ENCODE measurements at places on chromosomes 7 and 10.
A peak's percentile ranks its signal among the peaks of the same experiment; 100 is the strongest.

DNA sequence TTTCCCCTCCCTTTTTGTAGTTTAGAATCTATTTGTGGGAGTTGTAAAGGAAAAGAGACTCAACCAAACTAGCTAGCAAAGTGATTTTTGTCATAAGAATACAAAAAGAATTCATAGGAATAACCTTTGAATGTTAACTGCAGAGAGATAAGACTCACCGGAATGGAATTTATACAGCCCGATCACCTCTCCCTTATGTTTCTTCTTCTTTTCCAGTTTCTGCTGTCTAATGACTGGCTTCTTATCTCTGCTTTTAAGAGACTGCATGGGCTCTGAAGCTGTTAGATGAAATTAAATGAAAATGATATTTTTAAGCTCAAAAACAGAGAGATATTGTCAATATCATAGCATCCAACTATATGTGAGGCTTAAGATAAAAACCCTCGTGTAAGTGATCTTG, 1095.9 kb downstream of the REEP3 start:
- DNase-seq: no peak

DNA sequence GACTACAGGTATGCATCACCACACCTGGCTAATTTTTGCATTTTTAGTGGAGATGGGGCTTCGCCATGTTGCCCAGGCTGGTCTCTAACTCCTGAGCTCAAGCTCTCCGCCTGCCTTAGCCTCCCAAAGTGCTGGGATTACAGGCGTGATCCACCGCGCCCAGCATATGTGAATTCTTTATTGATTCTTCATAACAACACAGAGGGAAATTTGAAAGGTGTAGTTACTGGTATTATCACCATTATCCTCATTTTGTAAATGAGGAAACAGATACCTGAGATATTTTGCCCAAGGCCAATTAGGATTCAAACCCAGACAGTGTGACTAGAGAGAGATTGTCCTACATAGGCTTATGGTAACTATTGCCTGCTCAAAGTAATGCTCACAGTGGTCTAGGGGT, 22.6 kb downstream of the TCF7L2 start:
- no peak for DNase-seq

DNA sequence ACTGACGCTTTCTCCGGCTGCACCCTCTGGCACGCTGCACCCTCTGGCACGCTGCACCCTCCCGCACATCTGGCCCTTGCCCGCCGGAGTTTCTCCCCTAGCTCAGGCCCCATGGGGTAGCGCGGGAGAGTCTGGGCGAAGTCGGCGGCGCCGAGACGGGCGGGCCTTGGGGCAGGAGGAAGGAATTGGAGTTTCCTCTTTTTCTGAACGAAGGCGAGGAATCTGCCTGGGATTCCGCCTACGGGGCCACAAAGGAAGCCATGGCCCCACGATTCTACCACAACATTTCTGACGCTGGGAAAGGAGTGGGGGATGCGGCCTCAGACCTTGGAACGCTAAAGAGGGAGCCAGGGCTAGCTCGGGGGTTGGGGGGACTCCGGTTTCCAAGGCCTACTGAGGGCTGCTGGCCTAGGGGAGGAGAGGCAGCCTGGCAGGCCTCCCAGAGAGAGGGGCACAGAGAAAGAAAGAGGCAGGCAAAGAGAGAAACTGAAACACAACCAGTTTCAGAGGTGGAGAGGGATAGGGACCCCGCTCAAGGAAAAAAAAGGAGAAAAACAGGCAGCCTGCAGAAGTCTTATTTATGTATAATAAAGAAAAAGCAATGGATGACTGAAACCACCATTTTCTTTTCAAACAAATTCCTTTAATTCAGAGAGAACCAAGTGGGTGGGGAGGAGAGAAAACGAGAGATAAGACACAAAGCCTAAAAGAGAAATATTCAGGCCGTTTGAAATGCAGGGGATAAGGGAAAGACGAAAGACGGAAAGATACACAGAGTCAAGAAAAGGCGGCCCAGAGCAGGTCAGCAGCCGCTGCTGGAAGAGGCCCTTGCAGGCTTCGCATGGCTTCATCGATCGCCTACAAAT, 4.3 kb downstream of the TLX1 start:
- DNase-seq: no peak

GRCh38 chr10:14603534-14604102, 171.1 kb downstream of the FAM107B start:
- no peak for DNase-seq

DNA sequence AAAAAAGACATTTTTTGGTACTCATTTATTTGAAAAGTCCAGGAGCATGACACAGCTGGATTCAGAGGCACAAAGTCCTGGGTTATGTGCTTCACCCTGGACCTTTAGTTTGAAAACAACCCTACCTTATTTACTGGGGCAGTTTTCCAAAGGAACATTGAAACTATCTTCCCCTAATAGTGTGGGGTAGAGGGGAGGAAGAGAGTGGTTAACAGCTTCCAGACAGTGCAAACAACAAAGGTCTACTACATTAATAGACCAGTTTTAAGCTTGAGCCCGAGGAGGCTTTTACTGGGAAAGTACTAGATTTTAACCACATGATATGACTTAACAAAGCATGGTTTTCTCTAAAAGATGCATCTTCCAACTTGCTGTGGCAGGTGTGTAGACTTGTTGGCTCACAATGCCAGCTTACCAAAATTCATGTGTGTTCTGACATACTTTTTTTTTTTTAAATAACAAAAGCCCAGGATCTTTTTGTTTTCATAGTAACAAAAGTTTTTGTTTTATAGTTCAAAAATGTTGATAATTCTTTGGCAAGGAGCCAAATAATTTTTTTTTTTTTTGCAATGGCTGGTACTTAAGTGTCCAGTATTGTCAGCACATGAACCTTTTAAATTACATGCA, 1.8 kb downstream of the GSTO1 start:
- DNase-seq: no peak

GRCh38 chr10:99560277-99561126, 27.8 kb downstream of the NKX2-3 start:
- DNase-seq: peak; percentile 75

GRCh38 chr10:97911217-97911616, 61.6 kb downstream of the GOLGA7B start:
- DNase-seq: no peak

- no peak for DNase-seq
These were observed 219.9 kb downstream of the CELF2 start for GRCh38 chr10:11237571-11237970.

DNA sequence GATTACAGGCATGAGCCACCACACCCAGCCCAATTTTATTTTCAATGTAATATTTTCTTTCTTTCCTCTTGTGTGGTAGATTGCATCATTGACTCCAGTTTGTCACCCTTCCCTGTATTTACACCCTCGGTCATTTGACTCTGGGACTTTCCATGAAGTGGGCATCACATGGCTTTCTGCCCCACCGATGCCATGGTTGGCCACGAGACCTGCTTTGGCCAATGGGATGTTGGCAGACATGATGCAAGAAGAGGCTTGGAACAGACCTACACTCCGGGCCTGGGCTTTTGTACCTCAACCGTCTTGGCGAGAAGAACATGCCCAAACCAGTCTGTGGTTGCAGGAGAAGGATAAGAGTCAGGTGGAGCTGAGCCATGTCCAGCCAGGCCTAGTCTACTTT, 38.8 kb upstream of the CACUL1 start:
- no peak for DNase-seq

DNA sequence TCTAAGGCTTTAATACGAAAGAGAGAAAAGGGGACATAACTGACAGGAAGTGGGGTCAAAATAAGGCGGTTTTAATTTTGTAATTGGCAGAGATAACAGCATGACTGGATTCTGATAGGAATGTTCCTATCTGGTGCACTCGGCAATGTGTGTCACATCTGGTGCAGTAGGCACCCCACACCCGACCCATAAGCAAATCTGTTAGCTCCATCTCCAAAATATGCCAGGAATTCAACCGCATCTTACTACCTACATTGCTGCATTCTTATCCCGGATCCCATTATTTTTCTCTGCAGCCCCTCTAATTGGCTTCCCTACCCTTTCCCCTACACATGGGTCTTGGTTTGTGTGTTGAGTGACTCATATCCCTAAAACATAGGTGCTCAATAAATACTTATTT, 19.1 kb upstream of the GALNT11 start:
- DNase-seq: no peak

DNA sequence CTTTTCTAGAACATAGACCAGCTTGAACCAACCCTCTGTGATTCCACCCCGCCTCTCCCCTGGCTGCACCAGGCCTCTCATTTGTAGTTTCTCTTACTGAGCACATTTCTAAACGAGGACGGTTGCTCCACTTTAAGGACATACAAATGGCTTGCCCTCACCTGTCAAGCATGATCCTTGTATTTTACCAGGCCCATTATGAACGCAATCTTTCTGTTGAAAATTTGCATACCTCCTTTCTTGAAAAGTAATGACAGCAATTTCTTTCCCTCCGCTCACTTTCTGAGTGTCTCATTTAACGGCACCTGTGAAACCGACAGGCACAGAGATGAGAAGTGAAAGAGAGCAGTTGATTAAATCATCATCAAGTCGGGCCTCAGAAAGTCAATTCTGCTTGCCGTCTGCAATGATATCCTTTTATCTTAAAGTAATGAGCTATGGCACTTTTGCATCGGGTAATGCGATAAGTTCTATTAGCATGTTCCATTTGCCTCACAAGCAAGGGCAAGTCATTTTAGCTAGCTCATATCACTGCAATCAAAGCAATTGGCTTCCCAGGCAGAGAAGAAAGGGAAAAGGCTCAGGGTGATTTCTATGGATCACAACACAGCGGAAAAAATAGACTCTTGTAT, 705.6 kb upstream of the GALNT17 start:
- no peak for DNase-seq

DNA sequence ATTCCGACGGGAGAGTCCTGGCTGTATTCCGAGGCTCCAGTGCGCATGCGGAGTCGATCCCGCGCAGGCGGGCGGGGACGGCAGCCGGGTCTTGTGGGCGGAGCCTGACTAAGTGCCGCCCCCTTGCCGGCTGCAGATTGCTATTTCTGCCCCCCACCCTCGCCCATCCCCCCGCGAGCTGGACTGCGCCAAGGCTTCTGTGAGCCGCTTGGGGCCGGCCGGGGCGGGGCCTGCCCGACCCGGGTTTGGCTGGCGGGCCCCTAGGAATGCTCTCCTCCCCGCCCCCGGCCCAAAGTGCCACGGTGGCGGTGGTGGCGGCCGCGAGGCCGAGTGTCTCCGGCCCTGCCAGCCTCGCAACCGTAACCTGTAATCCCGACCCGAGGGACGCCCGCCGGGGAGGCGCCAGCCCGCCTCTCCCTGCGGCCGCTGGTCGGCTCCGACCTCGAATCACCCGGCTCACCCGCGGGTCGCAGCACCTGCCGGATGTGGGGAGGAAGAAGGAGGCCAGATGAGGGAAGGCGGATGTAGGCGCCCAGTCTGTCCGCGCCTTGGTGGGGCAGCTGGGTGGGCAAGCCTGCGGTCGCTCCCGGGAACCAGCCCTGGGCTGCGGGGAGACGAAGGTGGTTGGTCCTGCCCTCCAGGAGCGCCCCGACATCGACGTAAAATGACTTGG, 702 bp upstream of the KAZALD1 start:
- DNase-seq: peak; percentile 97

GRCh38 chr10:6088721-6089333, at the start of gene RBM17:
TSS of gene RBM17 (plus strand) at chr10:6089034. CDS start at chr10:6097066, 8,032 bp downstream.
- peak; percentile 98 for DNase-seq

- no peak for DNase-seq
These were observed 4.9 kb upstream of the ZMIZ2 start for GRCh38 chr7:44743750-44744149.

- DNase-seq: no peak
These were observed 93.4 kb downstream of the NSUN6 start for GRCh38 chr10:18557960-18558359.

DNA sequence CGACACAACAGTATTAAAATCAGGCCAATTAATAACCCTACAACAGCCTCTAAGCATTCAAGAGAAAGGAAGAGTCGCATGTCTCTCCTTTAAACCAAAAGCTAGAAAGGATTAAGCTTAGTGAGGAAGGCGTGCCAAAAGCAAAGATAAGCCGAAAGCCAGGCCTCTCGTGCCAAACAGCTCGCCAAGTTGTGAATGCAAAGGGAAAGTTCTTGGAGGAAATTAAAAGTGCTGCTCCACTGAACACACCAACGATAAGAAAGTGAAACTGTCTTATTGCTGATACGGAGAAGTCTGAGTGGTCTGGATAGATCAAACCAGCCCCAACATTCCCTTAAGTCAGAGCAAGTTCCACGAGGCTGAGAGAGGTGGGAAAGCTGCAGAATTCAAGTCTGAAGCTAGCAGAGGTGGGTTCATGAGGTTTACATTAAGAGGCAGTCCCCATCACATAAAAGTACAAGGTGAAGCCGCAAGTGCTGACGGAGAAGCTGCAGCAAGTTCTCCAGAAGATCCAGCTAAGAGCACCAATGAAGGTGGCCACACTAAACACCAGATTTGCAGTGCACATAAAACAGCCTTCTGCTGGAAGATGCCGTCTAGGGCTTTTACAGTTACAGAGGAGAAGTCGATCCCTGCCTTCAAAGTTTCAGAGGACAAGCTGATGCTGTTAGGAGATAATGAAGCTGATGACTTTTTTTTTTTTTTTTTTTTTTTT, 194.8 kb downstream of the MAD1L1 start:
- DNase-seq: no peak

DNA sequence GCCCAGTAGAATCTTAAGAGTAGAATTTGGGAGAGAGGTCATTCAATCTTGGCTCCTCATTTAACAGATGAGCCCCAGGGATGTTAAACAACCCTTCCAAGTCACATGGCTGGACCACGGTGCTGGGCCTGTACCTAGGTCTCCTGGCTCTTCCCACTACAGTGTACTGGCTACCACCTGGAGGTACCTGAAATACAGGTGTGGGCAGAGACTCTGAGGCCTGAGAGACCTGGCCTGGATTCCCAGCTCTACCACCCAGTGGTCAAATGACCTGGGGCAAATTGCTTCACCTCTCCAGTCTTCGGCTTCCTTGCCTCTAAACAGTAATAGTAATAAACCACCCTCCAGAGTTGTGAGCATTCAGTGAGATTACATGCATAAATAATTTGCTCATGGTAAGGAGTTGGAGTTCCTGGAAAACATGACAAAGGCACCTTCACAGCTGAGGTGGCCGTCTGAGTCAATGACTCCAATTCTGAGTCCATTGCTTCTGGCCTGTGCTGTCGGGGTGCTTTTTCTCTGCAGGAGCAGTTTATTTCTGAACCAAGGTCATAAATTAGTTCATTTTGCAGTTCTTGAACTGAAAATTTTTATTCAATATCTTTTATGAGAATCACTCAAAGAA, 2.7 kb downstream of the GOT1 start:
- DNase-seq: no peak

DNA sequence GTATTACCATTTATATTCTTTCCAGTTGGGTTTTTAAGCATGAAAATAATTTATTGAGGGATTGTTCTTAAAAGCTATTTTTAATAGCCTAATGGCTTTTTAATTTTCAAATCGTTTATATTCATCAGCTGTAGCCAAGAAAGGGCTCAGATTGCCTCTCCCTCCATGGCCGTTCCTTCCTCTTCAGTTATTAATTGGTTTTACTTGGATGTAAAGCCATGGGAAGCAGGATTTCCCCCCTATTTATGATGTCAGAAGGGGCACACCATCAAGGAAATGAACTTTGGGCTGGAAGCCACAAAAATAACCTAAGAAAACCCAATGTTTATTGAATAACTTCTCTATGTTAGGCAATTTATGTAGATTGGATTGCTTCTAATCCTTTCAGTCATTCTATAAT, 656.3 kb downstream of the TYW1 start:
- DNase-seq: no peak

GRCh38 chr10:113056441-113057021, 106.5 kb downstream of the TCF7L2 start:
- DNase-seq: no peak

- DNase-seq: no peak
These were observed 7.5 kb downstream of the BNIP3 start for GRCh38 chr10:131974034-131974817.

- DNase-seq: no peak
These were observed 166.9 kb downstream of the PTPRN2 start for GRCh38 chr7:158420591-158421340.

- no peak for DNase-seq
These were observed 13.8 kb downstream of the MRPL32 start for GRCh38 chr7:42945821-42946626.
